NCI-H69 (cell line): ENCODE measurements at places on chromosomes 5 and 9.
A peak's percentile ranks its signal among the peaks of the same experiment; 100 is the strongest.

- no peak for DNase-seq
These were observed 42.7 kb upstream of the ZNF608 start for GRCh38 chr5:124789104-124789605.

GRCh38 chr5:170636801-170637477 lies 133.1 kb downstream of the KCNIP1 start:
- DNase-seq, result no peak

DNA sequence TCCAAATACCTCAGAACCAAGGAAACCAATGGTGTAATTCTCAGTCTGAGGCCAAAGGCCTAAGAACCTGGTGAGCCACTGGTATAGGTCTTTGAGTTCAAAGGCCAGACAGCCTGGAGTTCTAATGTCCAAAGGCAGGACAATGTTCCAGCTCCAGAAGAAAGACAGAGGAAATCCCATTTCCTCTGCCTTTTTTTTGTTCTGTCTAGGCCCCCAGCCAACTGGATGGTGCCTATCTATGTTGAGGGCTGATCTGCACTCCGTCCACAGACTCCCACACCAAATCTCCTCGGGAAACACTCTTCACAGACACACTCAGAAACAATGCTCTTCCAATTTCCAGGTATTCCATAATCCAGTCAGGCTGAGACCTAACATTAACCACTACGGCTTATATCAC lies 30.1 kb downstream of the FNIP1 start:
- DNase-seq, result no peak

DNA sequence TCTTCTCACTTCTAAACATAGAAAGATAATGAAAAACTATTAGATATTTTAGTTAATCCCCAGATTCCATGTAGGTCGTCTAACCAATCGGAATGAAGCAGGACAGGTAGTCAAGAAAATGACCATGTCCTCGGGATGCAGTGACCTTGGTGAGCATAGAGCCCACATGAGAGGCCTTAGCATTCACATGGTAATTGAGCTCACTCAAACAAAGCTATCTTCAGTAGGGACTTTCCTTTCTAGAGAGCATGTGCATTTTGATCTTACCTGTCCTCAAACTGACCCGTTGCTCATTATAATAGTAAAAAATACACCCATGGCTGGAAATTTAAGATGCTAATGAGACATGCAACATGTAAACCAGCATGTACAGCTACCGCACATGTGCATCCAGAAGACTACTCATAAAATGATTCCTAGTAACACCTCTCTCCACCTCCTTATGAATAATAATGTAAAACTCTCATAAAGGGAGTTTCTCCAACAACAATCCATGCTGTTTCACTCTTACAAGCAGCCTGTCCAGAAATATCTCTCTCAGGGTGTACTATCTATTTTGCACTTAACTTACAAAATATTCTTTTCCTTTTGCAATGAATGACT lies 274.0 kb upstream of the CDH9 start:
- DNase-seq, result no peak

DNA sequence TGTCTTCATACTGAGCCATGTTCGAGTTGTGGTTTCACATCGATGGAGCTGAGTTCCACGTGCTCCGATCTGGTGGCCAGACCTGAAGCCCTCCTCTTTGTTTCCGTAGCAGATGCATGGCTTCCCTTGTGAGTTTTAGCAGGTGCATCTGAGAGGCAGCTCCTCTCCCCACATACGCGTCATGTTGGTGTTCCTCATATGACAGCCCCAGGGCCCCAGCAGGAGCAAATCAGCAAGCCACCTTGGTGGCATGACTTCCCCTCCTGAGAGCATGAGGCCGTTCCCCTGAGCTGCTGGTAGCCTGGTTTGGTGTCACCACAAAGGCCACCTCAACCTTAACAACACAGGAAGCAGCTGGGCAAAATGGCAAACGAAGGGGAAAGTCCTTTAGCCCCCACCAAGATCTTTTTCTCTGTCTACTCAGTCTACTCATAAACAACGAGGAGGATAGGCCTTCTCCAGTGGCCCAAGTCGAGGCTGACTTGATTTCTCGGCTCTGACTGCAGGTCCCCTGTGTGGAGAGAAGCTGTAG lies 5.9 kb downstream of the CYFIP2 start:
- peak; percentile 10 for DNase-seq

DNA sequence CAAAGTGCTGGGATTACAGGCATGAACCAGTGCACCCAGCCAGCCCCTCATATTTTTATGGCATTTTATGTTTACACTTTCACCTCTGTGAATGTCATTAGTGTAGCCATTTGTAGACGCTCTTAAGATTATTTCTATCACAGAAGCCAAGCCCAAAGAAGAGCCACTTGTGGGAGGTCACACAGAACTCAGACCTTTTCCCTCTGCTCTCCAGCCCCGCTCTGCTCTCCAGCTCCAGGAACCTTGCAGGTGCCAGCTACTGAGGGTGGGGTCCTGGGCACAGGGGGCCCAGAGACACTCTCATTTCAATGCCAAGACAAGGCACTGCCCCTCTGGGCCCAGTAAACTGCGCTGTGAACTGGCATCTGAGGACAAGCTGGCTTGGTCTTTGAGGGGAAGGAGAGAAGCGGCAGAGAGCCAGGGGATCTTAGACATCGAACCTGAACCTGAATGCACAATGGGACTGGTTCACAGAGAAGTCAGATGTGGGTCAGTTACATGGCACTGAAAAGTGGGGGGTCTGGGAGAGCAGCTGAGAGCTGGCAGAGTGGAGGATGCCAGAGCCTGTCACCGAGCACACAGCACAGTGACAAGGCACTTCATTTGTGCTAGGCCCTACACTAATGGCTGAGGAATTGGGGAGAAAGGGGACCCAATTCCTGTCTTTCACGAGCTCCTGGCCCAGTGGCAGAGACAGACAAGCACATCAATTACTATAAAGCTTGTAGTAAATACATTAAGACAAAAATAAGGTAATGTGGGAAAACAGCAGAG lies 16.7 kb downstream of the ANXA6 start:
- DNase-seq, result no peak
